ENCODE measurements at places on chromosomes 5 and 9.

- H3K27me3 ChIP-seq, result peaks cover 7% of the 10 kb centered on the region
- DNase-seq, result peak; percentile 73
- H3K36me3 ChIP-seq, result peaks cover 2% of the 10 kb centered on the region
- peak within 1 kb of the TSS; percentile 4 for H3K27ac ChIP-seq
These were observed at the start of gene TOR4A for GRCh38 chr9:137277329-137278041. TOR4A (plus strand) TSS chr9:137277726; CDS start chr9:137278690, 964 bp downstream.

DNA sequence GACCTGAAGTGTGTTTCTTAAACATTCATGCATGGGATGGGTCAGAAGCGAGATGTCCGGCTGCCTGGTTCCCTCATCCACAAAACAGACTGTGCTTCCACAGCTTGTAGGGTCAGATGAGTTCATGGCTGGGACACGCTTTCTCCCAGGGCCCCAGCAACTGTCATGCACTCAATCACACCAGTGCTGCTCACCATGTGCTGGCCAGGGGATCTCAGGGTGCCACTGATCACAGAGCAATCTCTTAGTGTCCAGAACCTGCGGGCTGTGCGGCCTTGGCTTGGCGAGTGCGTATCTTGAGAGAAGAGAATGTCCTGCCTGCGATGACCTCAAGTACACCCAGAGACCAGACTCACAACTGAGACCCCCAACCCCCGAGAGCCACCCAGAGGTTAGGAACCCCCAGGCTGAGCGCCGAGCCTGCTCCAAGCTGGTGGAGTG, 26.0 kb upstream of the FCN2 start:
- H3K4me1 ChIP-seq, result peaks cover 23% of the 10 kb centered on the region
- DNase-seq, result no peak
- H3K4me3 ChIP-seq, result no peak overlapping the region
- H3K27me3 ChIP-seq, result peaks cover 18% of the 10 kb centered on the region

GRCh38 chr5:82749461-82749820, 327.8 kb downstream of the TMEM167A start:
- H3K27ac ChIP-seq, result no peak overlapping the region
- H3K4me1 ChIP-seq, result peaks cover 16% of the 10 kb centered on the region
- no peaks in the 10 kb centered on the region for H3K27me3 ChIP-seq
- H3K36me3 ChIP-seq, result no peaks in the 10 kb centered on the region
- no peak for DNase-seq

- H3K4me1 ChIP-seq, result peaks cover 28% of the 10 kb centered on the region
- peak overlapping the region; percentile 89 for H3K4me3 ChIP-seq
- peak; percentile 82 for DNase-seq
- peak overlapping the region; percentile 42 for H3K27ac ChIP-seq
- H3K27me3 ChIP-seq, result peaks cover 29% of the 10 kb centered on the region
These were observed 3.7 kb upstream of the STXBP1 start for GRCh38 chr9:127608104-127608966.

GRCh38 chr5:4700069-4700468, 440.1 kb upstream of the ADAMTS16 start:
- no peak overlapping the region for H3K4me3 ChIP-seq
- no peak overlapping the region for H3K27ac ChIP-seq
- H3K27me3 ChIP-seq, result no peaks in the 10 kb centered on the region
- H3K4me1 ChIP-seq, result no peaks in the 10 kb centered on the region
- DNase-seq, result peak; percentile 22

- no peak for DNase-seq
- no peaks in the 10 kb centered on the region for H3K27me3 ChIP-seq
- no peaks in the 10 kb centered on the region for H3K4me1 ChIP-seq
- no peak overlapping the region for H3K4me3 ChIP-seq
- no peak overlapping the region for H3K27ac ChIP-seq
These were observed 28.3 kb downstream of the OLFML2A start for GRCh38 chr9:124805186-124805585.

GRCh38 chr9:105697871-105698270, 3.5 kb downstream of the TMEM38B start:
- no peak for DNase-seq
- H3K36me3 ChIP-seq, result no peaks in the 10 kb centered on the region
- H3K4me1 ChIP-seq, result peaks cover 35% of the 10 kb centered on the region
- no peak overlapping the region for H3K4me3 ChIP-seq
- peaks cover 9% of the 10 kb centered on the region for H3K27me3 ChIP-seq

DNA sequence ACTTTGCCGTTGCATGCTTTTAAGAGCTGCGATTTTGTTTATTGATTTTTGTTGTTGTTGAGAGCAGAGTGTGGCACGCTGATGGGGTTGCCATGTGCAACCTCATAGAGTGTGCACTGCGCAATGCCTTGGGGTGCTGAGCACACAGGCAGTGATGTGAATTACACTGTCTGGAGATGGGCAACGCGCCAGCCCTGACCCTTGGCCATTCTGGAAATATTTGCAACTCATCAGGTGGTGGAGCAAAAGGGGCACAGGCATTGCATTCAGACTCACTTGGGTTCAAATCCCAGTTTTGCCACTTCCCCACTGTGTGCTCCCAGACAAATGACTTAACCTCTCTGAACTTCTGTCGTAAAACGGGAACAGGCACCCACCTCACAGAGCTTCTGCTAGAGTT, 25.6 kb downstream of the DUSP1 start:
- no peaks in the 10 kb centered on the region for H3K27me3 ChIP-seq
- DNase-seq, result no peak

GRCh38 chr9:96344458-96345180, 38.9 kb downstream of the SLC35D2 start:
- DNase-seq, result no peak
- peaks cover 3% of the 10 kb centered on the region for H3K36me3 ChIP-seq
- H3K4me1 ChIP-seq, result no peaks in the 10 kb centered on the region
- H3K27ac ChIP-seq, result no peak overlapping the region

DNA sequence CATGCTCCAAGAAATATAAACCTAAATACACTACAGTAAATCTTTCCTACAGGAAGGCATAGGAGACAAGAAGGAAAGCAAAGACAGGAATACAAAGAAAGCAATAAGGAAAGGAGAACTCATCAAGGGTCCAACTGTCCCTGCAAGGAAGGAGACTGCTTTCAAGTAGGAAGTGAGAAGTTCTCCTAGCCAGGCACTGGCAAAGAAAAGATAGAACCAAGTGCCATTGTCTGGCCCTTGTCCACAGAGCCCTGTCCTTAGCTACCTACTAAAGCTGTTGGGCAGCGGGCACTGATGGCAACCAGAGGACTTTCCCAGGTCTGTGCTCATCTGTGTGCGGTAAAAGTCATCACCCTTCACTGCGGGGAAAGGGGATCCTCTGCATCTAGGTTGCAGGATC, 108.2 kb downstream of the KLHL3 start:
- H3K27ac ChIP-seq, result no peak overlapping the region
- no peaks in the 10 kb centered on the region for H3K36me3 ChIP-seq
- DNase-seq, result no peak
- peaks cover 2% of the 10 kb centered on the region for H3K4me1 ChIP-seq
- no peaks in the 10 kb centered on the region for H3K27me3 ChIP-seq

DNA sequence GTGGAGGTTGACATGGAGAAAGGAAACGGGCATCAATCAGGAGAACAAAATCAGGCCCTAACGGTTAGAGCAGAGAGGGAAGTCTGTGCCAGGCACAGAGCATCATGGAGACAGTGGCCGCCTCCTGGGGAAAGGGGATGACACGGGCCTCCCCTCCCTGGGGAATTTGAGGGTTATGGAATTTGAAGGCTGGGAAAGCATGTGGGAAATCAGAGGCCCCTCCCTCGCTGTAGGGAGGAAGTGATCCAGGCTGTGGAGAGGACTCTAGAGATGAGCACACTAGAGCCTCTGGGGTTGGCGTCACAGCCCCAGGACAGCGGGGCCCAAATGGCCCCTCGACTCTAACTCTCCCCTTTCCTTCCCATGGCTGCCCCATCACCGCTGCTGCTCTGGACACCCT, 36.7 kb downstream of the PROP1 start:
- H3K4me1 ChIP-seq, result no peaks in the 10 kb centered on the region
- H3K36me3 ChIP-seq, result peaks cover 10% of the 10 kb centered on the region
- H3K4me3 ChIP-seq, result no peak overlapping the region
- no peak overlapping the region for H3K27ac ChIP-seq
- H3K27me3 ChIP-seq, result no peaks in the 10 kb centered on the region

GRCh38 chr5:88426441-88426840, 157.8 kb upstream of the TMEM161B start:
- no peak for DNase-seq
- H3K27ac ChIP-seq, result no peak overlapping the region
- H3K27me3 ChIP-seq, result peaks cover 28% of the 10 kb centered on the region
- no peaks in the 10 kb centered on the region for H3K4me1 ChIP-seq

DNA sequence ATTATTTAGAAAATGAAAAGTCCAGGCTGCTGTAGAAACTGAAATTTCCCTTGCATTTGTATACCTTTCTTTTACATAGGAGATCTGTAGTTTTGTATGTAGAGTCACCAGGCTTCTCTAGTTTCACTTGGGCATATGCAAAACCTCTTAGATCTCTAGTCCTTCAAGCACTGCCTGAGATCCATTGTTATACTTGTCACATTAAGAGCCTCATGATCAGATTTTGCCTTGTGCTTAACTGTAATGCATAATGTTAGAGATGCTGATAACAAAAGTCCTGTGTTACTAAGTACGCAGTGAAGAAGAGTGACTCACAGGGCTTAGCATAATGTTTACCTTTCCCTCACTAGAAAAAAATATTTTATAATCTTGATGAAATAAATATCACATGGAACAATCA, 250.2 kb downstream of the CYLC2 start:
- no peaks in the 10 kb centered on the region for H3K36me3 ChIP-seq
- H3K4me3 ChIP-seq, result no peak overlapping the region
- DNase-seq, result no peak
- H3K27me3 ChIP-seq, result no peaks in the 10 kb centered on the region
- H3K27ac ChIP-seq, result no peak overlapping the region

GRCh38 chr5:149439899-149440542, 60.9 kb upstream of the IL17B start:
- peak overlapping the region; percentile 55 for H3K27ac ChIP-seq
- H3K27me3 ChIP-seq, result peaks cover 6% of the 10 kb centered on the region
- no peaks in the 10 kb centered on the region for H3K36me3 ChIP-seq
- DNase-seq, result no peak

- H3K4me3 ChIP-seq, result no peak overlapping the region
- H3K27ac ChIP-seq, result no peak overlapping the region
These were observed 740.7 kb downstream of the CETN3 start for GRCh38 chr5:89668821-89669220.

DNA sequence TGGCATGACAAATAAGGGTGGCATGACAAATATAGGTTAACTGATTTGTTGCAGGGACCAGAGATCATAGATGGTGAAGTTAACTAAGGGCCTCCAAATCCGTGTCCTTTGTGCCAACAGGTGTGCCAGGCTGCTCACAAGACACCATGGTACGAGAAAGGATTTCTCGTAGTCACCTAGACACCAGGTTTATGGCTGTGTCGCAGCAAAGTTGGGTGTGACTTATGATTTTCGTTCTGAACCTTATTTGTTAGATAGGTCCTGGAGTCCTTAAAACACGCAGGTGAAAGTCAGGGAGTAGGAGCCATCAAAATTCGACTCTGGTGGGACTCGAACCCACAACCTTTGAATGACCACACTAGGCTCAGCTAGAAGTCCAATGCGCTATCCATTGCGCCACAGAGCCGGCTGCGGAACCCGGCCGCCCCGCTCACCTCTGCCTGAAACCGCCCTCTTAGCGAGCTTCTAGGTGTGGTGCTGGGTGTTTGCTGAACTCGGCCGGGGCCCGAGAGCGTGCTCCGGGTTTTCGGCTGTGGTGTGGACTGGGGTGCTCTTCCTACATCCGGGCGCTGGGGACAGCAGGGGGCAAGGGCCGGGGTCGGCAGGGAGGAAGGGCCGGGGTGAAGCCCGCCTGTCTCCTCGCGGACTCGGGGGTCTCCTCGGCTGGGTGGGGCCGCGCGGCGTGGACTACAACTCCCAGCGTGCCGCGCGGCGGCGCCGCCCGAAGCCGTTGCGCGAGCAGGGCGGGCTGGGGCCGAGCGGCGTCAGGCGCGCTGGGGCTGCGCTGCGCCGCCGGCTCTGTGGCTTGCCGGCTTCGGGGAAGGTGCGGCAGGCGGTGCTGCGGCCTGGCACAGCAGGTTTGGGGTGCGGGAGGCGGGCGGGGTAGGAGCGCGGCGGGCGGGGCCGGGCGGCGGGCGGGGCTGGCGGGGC, at the start of gene SLC27A4:
SLC27A4 (plus strand) TSS at position 767 of the 930 bp plus-strand sequence. CDS start 2,606 bp downstream, outside the sequence.
- no peaks in the 10 kb centered on the region for H3K27me3 ChIP-seq
- H3K4me1 ChIP-seq, result peaks cover 14% of the 10 kb centered on the region
- peaks cover 2% of the 10 kb centered on the region for H3K36me3 ChIP-seq
- peak within 1 kb of the TSS; percentile 84 for H3K27ac ChIP-seq
- peak within 1 kb of the TSS; percentile 92 for H3K4me3 ChIP-seq
- DNase-seq, result peak; percentile 85

- DNase-seq, result no peak
- H3K4me1 ChIP-seq, result peaks cover 4% of the 10 kb centered on the region
- no peak overlapping the region for H3K27ac ChIP-seq
- peaks cover 86% of the 10 kb centered on the region for H3K27me3 ChIP-seq
- H3K36me3 ChIP-seq, result peaks cover 4% of the 10 kb centered on the region
These were observed 107.0 kb upstream of the MVB12B start for GRCh38 chr9:126219648-126220063.

DNA sequence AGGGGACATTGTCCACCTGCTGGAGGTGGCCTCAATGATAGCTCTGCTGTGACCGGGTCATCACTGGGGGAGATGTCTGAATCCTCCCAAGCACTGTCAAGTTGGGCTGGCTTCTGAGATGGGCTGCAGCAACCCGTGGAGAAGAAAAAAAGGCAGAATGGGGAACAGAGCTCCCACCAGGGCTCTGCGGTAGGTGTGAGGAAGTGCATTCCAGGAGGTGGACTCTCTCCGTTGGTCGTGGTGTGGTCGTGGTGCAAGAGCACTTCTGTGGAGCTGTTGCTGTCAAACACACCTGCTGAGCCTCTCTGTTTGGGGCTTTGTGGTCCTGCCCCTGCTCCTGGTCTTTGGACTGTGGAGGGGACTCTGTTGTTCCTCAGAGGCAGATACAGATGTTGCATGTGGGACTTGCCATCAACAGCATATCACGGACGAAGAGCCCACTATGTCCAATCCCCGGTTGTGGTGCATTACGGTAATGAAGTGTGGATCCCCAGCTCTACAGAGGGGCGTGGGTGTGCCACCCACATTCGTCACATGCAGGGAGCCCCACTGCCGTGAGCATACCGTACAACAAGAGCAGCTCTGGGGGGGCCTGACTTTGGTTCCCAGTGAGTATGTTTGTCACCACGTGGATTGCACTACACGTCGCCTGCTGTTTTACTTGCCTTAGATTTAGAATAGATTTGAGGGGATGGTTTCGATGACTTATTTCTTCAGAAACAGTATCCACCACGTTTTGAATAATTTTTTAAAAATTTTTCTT, 36.0 kb upstream of the PITX1 start:
- H3K4me1 ChIP-seq, result no peaks in the 10 kb centered on the region
- no peak overlapping the region for H3K27ac ChIP-seq
- peaks cover 4% of the 10 kb centered on the region for H3K27me3 ChIP-seq
- DNase-seq, result no peak
- no peaks in the 10 kb centered on the region for H3K36me3 ChIP-seq

DNA sequence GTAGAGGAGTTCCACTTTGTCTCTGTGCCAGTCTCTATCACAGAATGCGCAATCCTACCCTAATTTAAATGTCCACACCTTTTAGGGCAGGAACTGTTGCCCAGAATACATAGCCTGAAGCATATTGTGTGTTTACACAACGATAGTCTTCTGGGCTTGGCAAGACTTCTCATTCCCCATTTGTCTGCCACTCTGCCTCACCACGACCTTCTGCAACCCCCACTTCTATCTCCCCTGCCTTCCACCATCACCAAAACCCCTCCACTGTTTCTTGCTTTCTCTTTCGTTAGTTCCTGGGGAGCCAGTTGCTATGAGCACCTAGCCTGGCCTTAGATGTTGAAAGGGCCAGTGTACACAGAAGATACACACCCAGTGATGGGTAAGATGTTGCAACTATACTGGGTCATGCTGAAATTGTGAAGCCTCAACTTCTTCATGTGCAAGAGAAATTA, 883 bp upstream of the RNF145 start:
- peaks cover 47% of the 10 kb centered on the region for H3K4me1 ChIP-seq
- DNase-seq, result peak; percentile 16
- no peaks in the 10 kb centered on the region for H3K27me3 ChIP-seq
- H3K27ac ChIP-seq, result peak overlapping the region; percentile 88
- peak overlapping the region; percentile 83 for H3K4me3 ChIP-seq
- peaks cover 18% of the 10 kb centered on the region for H3K36me3 ChIP-seq

Data from activated T-cell treated with anti-CD3 and anti-CD28 coated beads, Interleukin-2, amount 50 U/mL, for 72 hours (primary cell).